Cortex of kidney (tissue), 1 donor: ENCODE measurements at places on chromosomes 11 and 22.

GRCh38 chr22:47151064-47151463 lies 388.6 kb downstream of the TBC1D22A start:
- DNase-seq, result no peak

- no peak for DNase-seq
These were observed 784 bp upstream of the SYNGR1 start for GRCh38 chr22:39348909-39349505.

DNA sequence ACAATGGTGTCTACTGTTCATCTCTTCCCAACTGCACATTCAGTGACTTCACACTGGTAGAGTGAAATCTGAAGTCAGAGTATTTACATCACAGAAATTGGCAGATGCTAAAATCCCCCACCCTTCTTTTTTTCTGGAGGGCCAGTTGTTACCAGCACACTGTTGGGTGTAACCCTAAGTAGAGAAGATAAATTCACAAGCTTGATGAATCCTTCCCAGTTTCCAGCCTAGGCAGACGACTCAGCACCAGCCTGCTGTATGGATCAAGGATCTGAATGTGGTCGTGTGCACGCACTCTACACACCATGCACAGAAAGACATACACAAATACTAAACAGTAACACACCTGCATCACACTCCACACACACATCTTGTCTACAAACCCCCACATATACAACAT lies 46.0 kb downstream of the ARRB1 start:
- no peak for DNase-seq

GRCh38 chr22:47238690-47239473 lies 476.4 kb downstream of the TBC1D22A start:
- no peak for DNase-seq

DNA sequence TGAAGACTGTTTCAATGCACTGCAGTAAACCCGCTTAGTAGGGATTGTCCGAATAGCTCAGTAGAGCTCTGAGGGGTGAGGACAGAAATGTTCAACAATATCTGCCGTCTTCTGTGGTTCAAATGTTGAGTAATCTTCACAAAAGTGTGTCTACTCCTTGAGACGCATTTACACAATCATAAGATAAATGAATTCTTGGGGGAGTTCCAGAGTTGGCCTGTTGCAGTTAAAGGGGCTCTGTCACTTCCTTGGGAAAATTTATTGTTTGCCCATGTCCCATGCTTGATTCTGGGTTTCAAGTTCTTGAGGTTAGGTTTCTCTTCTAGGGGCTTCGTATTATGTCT lies 614 bp downstream of the ANO3 start:
- DNase-seq, result no peak

DNA sequence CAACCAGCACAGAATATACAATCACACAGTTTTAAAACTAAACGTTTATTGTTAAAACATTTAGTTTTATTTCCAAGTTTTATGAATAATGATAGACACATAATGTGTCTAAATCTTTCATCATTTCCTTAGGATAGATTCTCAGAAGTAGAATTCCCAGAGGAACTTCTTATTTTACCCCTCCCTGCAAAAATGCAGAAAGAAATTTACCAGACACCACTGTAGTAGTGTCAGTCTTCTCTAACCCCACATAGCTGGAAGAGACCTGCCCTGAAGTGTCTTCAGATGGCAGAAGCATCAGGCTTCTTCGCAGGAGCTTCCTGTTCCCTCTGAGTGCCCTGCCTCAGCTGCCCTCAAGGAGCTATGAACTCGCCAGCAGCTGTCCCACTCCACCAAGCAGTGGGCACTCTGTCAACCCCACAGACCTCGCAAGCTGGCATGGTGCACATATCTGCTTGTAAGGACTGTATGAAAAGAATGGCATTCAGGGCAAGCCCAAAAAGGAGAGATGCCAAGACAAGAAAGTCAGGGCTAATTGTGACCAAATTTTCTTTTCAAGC lies 28.5 kb upstream of the PAK1 start:
- no peak for DNase-seq

DNA sequence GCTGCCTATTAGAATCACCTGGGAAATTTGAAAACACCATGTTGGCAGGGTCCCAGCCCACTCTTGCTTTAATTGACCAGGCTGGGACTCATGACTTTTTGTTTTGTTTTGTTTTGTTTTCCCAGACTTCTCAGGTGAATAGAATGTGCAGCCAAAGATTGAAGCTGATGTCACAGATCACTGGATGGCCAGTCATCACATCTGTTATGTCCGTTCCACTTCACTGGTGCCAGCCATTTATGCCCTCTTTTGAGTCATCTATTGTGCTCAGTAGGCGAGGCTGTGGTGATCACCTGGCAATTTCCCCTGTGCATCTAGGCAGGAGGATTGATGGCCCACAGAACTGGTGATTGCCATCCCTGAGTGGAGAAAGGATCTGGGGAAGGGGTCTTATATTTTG lies 297.3 kb downstream of the INSC start:
- no peak for DNase-seq

DNA sequence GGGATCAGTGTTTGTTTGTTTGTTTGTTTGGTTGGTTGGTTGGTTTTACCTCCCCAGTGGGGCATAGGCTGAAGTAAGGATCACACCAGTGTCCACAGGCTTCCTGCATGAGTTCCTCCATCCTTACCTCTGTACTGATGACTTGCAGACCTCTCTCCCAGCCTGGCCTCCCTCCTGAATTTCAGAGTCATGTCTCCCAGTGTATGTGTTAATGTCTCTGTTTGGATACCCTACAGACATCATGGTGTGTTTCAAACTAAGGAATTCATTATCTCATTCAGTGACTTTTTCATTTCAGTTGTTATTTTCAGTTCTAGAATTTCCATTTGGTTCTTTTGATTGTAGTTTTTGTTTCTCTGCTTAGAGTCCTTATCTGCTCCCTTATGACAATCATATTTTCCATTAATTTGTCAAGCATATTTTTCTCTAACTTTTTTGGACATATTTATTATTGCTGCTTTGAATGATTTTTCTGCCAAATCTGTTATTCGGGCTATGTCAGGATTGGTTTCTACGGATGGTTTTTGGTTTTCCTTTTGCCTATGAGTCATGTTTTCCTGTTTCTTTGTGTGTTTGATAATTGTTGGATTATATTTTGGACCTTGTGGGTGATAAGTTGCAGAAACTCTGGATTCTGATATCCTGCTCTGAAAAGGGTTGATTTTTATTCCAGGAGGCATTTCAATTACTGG lies 23.6 kb downstream of the MYEOV start:
- DNase-seq, result no peak

DNA sequence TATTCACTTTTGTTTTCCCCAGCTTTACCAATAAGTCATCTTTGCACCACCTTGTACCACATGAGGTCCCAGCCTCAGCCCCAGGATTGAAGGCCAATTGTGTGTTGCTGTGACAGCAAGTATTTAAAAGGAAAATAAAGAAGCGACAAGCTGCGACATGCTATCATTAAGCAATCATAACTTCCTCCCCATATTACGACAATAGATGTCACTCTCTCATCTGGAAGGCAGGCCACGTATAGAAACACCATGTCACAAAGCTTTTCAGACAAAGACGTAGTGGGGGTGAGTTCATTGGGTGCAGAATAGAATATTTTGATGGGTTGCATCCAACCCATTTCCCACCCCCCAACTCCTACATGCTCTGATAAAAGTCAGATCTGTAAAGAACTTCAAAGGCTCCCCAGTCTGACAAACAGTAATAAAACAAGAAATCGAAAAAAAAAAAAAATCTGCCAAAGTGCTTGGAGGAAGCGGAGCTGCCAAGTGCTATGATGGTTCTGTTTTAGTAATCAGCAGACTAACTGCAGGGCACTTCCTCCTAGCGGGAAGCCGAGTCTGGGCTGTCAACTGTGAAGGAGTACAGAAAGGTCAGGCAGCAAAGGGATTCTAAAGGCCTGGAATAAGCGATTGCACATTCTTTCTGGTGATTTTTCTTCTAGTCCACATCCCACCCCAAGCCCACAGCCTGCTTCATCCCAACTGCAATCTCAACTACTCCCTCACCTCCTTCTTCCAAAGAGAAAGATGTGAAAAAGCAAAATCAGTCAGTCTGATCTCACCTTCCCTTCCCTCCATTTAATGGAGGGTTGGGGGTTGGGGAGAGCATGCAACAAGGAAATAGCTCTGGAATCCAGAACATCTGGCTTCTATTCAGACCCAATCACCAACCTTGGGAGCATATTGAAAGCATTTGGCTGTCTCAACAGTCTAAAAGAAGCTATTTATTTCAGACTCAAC lies 131.4 kb upstream of the UBASH3B start:
- no peak for DNase-seq

DNA sequence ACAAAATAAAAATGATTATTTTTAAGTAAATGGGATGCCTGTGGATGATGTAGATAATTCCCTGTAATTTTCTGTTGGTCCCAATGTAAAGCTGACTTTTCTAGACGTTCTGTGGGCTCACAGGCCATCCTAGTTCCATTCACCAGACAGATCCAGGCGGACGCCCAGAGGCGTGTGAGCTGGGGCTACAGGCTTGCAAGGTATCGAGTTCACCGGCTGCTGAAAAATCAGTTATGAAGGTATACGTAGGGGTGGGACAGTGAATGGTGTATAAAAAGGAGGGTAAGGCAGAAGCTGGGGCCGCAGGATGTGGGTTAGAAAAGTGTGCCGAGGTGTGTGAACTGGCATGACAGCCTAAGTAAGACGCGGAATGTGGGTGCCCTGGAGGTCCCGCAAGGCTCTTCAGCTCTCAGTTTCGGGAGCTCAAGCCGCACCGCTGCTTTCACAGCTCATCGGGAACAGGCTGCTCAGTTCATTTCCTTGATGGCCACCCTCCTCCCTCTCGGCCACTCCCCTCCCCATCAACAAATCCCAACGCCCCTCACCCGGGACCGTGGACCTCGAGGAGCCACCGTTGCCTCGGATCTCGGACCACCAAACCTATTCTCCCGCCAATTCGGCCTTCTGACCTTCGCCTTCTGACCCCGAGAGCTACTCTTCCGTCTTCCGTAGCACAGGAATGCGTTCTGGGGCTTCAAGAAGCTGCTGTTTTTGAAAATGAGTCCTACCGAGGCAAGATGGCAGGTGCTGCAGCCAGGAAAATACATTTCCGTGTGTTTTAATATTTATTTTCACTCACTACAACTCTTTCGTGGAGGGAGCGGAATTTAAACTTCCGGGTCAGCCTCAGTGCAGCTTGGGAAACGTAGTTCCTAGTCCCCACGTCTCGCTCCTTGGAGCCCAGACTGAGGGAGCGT lies at the start of gene XNDC1N:
TSS of gene XNDC1N (minus strand) at position 775 of the 917 bp plus-strand sequence. CDS start 5,241 bp downstream, outside the sequence.
- DNase-seq, result no peak

- no peak for DNase-seq
These were observed 213.1 kb downstream of the LRRC4C start for GRCh38 chr11:41246399-41246745.

DNA sequence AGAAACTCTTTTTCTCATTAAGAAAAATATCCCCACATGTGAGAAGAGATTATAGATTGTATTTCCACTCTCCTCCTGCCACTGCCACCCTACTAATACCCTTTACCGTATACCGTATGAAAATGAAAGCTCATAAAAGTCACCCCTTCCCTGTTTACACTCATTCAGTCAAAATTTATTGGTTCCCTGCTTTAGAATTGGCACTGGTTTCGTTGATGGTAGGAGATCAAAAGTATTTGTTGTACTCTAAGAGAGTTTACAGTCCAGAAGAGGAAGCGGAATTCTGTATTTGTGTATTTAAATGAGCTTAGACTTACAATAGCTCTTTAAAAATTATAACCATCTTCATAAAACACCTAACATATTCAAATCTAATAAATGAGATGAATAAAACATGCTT lies 68.2 kb downstream of the BBOX1 start:
- DNase-seq, result no peak

GRCh38 chr11:87804176-87804575 lies 371.1 kb downstream of the RAB38 start:
- DNase-seq, result no peak

GRCh38 chr11:131790586-131790985 lies 420.2 kb downstream of the NTM start:
- no peak for DNase-seq

- no peak for DNase-seq
These were observed 23.7 kb downstream of the NAP1L4 start for GRCh38 chr11:2968341-2968900.

DNA sequence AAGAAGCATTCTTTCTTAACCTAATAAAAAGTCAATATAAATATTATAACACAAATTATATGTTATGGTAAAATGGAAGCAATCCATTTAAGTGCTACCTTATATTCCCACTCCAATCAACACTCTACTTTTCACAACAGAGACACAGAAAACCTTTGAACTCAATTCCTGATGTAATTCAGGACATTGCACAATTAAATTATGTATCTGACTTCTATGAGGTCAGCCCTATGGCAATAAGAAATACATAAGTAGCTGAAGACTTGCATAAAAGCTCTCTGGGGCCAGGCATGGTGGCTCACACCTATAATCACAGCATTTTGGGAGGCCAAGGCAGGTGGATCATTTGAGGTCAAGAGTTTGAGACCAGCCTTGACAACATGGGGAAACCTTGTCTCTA lies 6.8 kb downstream of the OR4D10 start:
- DNase-seq, result no peak

DNA sequence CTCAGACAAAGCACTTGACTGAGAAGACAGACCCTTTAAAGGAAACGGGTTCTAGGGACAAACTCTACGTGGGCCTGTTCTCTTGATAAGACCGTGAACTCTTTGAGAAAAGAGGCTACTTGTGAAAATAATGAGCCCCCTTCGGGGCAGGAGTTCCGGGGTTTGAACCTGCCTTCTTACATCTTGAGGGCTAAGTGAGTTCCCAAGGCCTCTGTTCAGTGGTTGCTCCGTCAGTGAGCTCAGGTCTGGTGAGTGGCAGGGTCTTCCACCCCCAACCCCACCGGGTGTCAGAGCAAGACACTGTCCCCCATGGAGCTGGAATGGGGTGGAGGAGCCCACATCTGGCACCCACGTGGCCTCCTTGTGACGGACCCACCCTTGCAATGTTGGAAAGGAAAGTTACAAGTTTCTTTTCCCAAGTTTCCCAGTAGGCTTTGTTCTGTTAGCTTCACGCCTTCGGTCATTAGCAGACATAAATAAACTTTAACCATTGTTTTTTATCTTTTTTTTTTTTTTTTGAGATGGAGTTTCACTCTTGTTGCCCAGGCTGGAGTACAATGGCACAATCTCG lies 6.3 kb upstream of the SAMM50 start:
- no peak for DNase-seq

DNA sequence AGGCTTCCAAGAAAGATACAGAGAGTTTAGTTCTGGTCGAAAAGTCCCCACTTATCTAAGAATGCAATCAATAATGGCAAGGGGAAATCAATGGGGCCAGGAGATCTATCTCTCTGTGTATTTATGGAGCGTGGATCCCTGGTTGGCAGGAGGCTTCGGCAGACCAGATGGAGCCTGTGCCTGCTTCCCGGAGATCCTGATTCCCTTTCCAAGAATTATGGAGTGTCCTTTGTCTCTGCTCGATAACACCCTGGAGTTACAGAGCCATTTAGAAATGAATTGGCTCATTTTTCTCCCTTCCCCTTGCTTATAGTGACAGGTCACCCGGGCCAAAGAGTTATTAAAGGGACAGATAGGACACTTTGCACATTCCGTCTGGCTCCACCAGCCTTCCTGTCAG lies 92.4 kb downstream of the ISX start:
- no peak for DNase-seq
